Caudate nucleus (tissue), 63 donors: ENCODE measurements at places on chromosomes 12 and 14.

DNA sequence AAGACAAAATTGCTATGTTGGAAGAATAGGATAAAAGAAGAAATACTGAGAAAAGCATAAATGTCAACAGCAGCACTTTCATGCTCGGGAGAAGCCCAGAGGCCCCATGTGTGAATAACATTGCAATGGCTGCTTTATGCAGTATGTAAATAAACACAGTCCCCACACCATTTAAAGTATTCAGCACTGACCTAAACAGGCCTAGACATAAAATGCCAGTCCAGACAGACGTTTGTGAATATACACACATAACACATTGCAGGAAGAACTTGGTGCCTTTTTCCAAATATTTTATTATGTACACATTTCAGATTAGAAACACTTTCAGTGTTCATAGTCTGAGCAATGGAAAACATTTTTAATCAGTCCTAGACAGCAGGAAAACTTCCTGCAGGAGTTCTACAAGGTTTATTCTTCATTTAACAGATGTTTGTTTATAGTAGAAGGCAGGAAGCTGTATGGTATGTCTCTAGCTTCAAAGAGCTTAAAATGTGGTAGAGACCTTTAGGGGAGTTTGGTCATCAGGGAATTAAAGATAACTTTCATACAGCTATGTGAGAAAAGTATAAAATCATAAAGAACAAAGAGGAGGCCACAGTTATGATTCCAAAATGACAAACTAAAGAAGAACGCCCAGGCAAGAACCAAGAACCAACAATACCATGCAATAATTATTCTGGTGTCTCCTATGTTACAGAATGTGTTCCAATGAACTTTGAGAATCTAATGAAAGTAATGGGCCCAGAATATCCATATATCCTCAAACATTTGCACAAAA, 30.6 kb upstream of the SLC38A2 start:
- no peak for DNase-seq

GRCh38 chr12:57223191-57224165, 6.0 kb upstream of the SHMT2 start:
- no peak for DNase-seq

DNA sequence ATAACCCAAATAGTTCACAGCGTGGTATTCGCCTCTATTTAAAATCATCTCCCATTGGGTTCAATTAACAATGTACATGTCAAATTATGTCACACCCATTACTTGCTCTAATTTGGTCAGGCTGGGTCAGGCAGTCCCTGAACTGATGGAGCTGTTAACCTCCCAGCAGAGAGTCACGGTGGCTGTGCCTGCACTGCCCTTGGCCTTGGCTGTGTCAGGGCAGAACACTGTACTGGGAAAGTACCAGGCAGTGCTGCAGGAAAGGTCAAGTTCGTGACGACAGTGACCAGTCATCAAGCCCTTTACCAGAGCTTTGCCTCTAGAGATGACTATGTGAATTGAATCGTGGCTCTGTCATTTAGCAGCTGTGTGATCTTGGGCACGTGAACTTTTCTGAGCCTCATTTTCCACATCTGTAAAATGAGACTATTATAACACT, 100.0 kb downstream of the ARF6 start:
- DNase-seq = no peak

DNA sequence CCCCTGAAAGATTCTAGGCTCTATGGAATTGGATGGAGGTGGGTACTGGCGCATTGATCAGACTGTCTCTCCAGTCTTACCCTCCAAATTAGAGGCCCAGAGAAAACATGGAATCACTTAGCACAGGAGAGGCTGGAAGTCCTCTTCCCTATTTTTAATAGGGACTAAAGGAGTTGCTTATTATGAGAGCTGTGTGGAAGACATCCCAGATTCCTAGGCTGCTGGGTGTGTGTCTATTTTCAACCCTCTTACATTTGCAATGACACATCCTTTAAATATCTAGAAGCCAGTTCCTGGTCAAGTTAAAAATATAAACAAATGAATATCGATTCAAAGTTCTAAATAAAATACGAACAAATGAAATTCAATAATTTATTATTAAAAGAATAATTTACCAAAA, 58.3 kb upstream of the ARID2 start:
- DNase-seq = no peak

DNA sequence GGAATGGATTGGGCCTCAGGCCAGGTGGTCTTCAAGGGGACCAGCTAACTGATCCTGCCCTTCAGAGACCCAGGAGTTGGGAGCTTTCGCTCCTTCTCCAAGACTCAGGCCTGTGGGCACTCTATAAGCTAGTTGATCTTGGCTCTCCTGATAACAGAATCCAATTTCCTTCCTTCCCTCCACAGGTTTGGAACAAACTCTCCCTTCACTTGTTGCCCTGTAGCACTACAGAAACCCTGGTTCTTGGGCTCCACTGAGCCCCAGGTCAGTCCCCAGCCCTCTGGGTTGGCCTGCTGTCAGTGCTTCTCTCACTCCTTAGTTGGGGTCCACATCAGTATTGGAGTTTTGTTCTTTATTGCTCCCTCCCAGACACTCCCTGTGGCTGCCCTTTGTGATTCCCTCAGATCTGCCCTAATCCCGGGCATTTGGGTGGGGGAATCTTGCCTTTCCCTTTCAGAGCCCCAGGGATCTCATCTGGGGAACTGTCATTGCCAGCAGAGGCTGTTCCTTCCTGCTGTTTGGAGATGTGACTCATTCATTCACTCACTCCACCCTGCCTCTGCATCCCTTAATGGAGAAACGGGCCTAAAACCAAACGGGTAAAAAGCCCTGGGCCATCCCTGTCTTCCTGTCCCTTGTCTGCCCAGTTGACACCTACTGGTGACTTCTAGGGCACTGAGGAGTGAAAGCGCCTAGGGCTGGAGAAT, 4.4 kb upstream of the GPD1 start:
- DNase-seq = no peak

DNA sequence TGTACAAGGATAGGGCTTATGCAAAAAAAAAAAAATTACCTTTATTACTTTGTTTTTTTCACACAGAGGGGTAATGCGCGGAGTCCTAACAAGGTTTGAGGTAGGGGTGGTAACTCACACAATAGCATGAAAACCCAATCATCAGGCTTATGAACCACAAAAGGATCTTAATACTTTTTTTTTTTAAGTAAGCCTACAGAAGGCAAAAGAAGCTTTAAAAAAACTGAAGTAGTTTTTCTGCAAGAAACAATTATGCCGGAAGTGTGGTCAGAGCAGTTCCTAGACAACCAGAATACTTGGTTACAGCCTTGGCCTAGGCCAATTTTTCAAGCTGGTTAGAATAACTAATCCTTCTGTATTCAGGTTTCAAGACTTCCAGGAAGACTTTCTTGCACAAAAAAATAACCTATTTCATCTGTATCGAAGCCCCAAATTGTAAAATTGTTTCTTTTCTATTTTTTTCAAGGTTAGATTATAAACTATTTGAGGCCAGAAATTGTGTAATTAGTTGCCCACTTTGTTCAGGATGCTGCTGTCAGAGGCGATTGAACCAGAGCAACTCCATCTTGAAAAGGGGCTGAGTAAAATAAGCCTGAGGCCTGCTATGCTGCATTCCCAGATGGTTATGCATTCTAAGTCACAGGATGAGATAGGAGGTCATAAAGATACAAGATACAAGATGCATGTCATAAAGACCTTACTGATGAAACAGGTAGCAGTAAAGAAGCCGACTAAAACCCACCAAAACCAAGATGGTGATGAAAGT, 1.8 kb upstream of the GNS start:
- DNase-seq = no peak

DNA sequence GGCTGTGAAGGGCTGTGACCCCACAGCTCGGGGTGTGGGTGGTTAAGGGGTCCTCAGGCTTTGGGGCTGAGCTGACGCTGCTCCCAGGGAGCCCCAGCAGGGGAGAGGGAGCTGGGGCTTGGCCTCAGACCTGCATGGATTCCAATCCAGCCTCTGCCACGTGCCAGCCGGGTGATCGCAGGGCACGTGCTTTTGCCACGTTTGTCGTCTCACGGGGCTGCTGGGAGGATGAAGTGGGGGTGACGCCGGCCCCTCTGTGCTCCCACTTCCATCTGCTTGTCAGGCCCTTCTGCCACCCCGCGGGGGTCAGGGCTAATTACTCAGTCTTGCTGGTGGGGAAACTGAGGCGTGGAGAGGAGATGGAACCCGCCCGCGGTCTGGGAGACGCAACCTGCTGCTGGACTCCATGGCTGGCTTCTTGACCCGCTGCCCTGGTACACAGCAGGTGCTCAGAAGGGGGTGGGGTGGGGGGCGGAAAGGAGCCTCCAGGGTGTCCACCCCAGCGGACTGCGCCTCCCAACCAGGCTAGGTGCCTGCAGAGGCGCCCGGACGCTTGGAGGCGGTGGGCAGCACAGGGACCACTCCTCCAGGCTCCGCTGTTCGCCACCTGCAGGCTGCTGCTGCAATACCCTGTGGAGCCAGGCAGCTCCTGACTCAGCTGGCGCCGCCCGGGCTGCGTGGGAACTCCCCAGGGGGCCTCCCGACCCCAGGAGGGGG, 36.4 kb upstream of the PRIMA1 start:
- DNase-seq = no peak

DNA sequence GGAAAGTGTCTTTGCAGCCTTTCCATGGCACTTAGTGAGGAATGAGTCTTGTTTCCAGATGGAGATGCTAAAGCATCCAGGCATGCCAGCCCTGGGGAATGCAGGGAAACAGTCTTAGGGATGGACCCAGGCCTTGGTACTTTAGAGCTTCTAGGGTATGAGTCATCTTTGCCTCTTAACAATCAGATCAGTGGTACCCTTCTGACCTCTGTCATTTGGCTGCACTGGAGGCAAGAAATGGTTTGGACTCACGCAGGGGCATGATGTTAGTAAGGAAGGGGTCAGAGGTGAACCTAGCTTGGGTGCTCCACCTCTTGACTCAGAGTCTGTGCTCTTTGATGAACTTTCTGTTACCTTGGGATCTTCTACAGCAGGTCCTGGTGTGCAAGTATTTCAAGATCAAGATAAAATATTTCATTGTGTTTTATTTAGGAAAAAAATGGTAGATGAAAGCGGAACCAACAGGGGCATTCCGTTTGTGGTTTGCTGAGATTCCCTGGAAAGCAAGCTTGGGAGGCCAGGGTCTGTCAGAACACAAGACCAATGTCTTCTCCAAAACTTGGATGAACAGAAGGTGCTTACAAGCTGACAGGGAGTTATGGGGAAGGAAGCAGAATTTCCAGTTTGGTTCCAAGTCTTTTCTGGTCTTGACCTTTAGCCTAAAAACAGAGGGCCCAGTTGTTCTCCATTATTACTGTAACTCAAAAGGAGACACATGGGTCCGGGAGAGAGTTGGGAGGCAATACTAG, 216.2 kb downstream of the ZFP36L1 start:
- no peak for DNase-seq
